NCI-H2107 (cell line): ENCODE measurements at places on chromosomes 11 and 22.

- no peak for DNase-seq
Measured at GRCh38 chr11:10414181-10414580, 40.9 kb upstream of the AMPD3 start.

DNA sequence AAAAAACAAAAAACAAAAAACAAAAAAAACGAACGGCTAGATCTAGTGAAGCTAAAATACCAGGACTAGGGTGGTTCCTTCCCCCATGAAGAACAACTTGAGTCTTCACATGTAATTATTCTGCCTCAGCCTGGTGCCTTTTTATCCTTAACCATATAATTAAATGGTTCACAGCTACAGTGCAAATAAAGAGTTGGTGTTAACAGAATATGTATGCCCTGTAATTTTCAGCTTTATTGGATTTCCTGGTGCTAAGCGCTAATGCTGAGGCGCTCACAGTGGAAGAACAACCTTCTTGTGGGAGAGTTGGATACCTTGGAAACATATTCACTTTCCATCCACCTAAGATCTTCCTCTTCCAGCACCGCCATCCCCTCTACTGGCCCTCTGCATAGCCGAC, 158.5 kb upstream of the SORL1-AS1 start:
- no peak for DNase-seq

GRCh38 chr11:61153593-61154095, 7.6 kb downstream of the VPS37C start:
- no peak for DNase-seq

DNA sequence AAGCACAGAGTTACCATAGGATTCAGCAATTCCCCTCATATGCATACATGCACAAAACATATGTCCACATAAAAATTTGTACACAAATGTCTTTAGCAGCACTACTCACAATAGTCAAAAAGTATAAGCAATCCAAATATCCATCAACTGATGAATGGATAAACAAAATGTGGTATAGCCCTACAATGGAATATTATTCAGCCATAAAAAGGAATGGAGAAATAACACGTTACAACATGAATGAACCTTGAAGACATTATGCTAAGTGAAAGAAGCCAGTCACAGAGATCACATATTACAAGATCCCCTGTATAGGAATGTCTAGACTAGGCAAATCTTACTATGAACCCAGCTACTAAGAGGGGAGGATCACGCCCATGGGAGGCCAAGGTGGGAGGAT, 7.2 kb downstream of the PRR14L start:
- no peak for DNase-seq

DNA sequence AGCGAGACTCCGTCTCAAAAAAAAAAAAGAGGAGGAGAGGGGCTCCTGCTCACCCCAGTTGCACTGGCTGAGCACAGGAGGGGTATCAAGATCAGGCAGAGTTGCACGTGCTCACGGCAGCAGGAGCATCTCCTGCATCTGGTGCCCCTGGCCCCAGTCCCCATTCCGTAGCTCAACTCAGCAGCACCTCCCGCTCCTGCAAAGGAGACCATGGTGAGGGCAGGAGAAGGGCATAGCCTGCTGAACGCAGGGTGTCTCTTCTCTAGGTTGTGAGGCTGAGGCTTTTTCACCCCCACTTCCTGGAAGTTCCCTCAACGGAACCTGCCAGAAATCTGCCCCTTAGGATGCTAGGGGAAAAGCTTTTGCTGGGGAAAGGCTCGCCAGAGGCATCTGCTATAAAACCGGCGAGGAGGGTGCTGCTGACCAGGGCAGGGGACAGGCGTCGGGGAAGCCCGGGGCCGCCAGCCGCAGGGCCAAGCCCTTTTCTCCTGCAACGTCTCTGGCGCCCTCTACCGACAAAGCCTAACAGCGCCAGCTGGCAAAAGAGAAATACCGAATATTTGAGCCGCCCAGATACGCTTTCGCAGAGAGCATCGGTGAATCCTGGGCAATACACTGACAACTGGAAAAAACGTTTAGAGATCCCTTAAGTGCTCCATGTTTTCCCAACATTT, 1.0 kb upstream of the PPP6R2 start:
- DNase-seq: peak; percentile 76

GRCh38 chr22:22988150-22988549, 82.2 kb upstream of the GNAZ start:
- no peak for DNase-seq

- peak; percentile 53 for DNase-seq
Measured at GRCh38 chr11:111301004-111301841, 2.9 kb downstream of the POU2AF3 start.

DNA sequence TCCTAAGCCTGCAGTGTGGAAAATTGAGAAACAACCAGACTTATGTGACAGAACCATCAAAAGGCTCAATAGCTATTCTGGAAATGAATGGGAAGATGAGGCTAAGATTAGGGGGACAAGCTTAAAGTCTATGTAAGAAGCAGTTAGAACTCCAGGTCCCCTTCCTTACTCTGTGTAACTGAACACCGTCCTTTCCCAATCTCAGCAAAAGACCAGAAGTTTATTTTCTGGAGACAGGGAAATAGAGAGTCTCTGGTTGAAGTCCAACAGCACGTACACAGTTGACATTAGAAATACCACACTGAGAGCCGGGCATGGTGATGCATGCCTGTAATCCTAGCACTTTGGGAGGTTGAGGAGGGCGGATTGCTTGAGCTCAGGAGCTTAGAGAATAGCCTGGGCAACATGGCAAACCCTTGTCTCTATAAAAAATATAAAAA, 93.9 kb downstream of the CD44 start:
- DNase-seq: no peak

GRCh38 chr22:17046566-17047348, 38.0 kb upstream of the IL17RA start:
- no peak for DNase-seq

GRCh38 chr22:48849219-48849912, 978.3 kb downstream of the BRD1 start:
- no peak for DNase-seq

- no peak for DNase-seq
Measured at GRCh38 chr22:34278121-34278520, 357.8 kb upstream of the LARGE1 start.

- DNase-seq: no peak
Measured at GRCh38 chr11:38323961-38324761, 1726.1 kb upstream of the RAG2 start.

- no peak for DNase-seq
Measured at GRCh38 chr11:125935056-125935455, 10.8 kb upstream of the VSIG10L2 start.

DNA sequence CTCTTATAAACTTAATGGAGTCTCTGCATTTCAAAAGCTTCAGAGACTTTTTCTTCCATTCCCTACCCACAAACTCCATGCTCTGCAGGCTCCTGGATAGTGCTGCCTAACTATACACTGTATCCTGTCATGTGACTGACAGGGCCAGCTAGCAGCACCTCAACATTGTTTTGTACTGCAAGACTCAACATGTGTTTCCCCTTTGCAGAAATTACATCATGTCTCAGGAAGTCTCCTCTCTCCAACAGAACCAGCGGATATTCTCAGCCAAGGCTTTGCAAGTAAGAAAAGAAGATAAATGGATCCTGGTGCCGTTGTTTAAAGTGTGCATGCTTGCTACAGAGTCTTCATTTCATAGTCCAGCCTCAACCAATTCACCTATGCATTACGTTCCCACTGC, 164.0 kb upstream of the UBASH3B start:
- no peak for DNase-seq

- DNase-seq: no peak
Measured at GRCh38 chr11:92457250-92457649, 232.6 kb downstream of the FAT3 start.

DNA sequence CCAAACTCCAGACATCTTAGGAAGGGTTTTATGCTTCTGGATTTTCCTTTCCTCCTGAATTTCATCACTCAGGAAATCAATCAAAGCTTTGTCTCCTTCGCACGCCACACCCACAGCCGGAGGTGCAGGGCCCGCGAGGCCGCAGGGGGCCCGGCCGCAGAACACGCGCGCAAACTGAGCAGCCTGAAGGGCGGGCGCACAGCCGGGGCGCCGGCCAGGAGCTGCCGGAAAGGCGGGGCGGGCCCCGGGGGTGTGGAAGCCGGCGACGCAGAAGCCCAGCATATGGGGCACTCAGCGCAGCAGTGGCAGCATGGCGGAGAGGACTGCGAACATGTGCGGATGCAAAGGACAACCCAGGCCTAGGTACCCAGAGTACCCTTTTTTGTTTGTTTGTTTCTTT, 33.1 kb upstream of the SPTBN2 start:
- no peak for DNase-seq

GRCh38 chr11:57904376-57904775, 119.3 kb upstream of the OR9Q1 start:
- no peak for DNase-seq

DNA sequence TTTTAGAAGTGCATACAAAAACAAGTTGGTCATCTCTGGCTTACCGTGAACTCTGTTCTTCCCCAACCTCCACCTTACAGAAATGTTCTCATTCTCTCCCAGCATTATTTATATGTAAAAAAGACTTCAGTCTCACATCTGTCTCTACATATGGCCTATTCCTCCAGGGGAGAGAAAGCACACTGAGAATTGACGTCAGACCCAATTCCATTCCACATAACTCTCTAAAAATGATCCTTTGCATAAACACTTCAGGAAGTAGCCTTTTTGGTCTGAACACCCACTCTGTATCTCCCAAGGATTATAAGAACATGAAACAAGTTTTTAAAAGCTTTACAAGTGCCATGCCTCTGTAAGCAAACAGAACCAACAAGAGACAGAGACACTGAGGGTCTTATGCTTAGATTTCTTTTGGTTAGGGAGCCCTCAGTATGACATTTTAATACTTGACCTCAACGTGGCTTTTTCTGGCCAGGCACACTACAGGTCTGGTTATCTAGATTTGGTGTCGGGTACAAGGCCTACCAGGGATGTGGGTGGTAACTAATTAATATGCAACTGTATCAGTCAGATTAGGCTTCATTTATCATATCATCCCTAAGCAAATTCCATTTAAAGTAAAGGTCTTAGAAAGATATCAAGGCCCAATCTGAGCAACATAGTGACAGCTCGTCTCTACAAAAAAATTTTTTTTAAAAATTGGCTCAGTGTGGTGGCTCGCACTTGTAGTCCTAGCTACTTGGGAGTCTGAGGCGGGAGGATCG, 48.5 kb upstream of the PPP2R1B start:
- DNase-seq: no peak

DNA sequence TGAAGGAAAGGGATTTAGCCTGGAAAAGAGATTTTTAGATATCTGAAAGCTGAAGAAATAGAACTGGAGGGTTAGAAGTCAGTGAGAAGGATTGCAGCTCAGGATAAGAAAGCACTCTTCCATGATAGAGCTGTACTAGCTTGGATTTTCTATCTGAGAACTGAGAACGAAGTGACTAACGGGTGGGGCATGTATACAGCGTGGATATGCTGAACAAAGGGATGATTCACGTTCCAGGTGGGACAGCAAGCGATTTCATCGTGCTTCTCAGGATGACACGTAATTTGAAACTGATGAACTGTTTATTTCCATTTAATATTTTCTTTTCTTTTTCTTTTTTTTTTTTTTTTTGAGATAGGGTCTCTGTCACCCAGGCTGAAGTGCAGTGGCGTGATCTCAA, 53.0 kb downstream of the GRAMD1B start:
- DNase-seq: no peak

GRCh38 chr11:20760811-20761210, 91.4 kb downstream of the NELL1 start:
- no peak for DNase-seq

GRCh38 chr22:36928196-36928595, 14.8 kb downstream of the CSF2RB start:
- DNase-seq: no peak

DNA sequence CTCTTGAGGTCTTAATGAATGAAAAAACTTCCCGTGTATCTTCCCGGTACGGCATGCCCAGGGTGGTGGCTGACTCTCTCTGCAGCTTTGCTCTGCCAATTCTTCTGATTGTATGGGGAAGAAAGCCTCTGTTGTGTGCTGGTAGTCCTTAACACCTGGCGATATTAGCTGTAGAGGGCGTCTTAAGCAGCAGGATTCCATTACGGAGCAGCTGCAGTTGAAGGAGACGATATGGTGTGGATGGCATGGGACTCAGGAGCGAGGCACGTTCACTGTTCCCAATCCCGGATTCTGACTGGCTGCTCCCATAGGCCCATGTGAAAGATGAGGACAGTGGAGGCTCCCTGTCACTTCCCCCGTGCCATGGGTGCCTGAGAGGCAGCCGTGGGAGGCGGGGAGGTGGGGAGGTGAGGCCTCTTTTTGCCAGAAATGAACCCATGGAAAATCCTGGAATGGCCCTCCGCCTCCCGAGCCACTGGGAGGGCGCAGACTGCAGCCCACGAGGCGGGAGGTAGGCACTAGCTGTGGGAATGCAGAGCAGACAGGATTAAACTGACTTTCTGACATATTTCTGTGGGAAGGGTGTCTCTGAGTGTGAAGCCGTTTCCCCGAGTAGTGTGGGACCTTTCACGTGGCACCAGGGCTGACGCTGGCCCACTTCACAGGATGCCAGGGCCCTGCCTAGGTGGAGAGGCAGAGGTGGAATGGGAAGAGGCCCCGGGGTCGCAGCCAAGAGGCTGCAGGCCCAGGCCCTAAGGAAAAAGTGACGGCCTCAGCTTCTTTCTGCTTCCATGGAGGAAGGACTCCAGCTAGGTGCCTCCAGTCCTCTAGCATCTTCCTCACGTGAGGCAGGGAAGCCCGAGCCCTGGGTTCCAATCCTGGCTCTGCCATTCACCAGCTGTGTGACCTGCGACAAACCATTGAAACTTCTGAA, 121.4 kb upstream of the CD82 start:
- no peak for DNase-seq

DNA sequence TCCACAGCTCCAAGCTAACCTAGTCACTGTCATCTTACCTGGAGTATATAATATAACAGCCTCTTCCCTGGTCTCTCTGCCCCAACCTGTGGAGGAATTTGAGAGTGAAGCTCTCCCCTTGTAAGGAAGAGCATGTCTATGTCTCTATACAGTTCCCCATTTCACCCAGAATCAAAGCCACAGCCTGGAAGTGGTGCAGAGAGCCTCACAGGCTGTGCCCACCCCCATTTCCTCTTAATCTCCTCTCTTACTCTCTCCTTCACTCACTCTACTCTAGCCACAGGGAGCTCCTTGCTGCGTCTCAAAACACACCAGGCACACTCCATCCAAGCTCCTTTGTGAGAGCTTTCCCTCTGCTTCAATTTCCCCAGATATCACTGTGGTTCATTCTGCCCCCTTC, 302.5 kb upstream of the ISX start:
- no peak for DNase-seq

- DNase-seq: no peak
Measured at GRCh38 chr11:93734427-93735222, 6.7 kb downstream of the TAF1D start.

- DNase-seq: no peak
Measured at GRCh38 chr22:40388231-40388630, 17.8 kb downstream of the SGSM3 start.

DNA sequence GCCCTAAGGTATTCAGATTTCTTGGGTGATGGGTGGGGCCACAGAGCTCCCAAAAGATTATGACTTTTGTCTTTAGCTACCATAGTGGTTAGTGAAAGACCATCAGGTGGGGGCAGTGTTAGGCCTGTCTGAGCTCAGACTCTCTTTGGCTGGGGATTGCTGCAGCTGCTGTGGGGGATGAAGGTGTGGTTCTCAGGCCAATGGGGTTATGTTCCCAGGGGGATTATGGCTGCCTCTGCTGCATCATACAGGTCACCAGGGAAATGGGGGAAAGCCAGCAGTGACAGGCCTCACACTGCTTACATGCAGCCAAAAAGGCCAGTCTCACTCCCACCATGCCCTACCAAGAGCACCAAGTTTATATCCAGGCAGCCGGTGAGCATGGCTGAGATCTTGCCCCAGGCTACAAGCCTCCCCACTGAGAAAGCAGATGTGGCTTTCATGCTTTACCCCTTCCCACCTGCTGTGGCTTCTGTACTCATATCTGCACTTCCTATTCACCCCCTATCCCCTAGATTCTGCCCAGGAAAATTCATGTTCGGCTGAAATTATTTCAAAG, 24.8 kb downstream of the CNTF start:
- DNase-seq: no peak
